ENCODE measurements at places on chromosomes 1 and 21.
A peak's percentile ranks its signal among the peaks of the same experiment; 100 is the strongest.

- DNase-seq = no peak
Measured at GRCh38 chr21:44267655-44268142, 6.0 kb upstream of the DNMT3L start.

GRCh38 chr1:231252336-231252735, 11.3 kb downstream of the GNPAT start:
- no peak for DNase-seq

- no peak for DNase-seq
Measured at GRCh38 chr1:97508653-97509218, 412.1 kb downstream of the DPYD start.

DNA sequence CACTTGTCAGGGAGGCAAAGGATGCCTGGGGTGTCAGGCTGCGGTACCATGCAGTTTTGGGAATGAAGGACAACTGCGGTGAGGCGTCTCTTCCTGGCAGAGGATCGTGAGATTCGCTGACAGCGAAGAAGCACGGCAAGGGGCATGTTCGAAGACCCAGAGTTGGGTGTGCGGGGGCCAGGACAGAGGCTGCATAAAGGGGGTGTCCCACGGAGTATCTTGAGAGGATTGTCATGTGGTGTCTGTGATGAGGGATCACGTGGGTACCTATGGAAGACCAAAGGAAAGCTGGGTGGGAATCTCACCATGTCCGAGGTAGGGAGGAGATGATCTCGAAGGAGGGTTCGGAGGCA, 372 bp downstream of the SLC25A44 start:
- no peak for DNase-seq

- no peak for DNase-seq
Measured at GRCh38 chr21:45228171-45228641, 59.5 kb downstream of the POFUT2 start.

- peak; percentile 37 for DNase-seq
Measured at GRCh38 chr1:23184212-23184934, 15.7 kb upstream of the LUZP1 start.

DNA sequence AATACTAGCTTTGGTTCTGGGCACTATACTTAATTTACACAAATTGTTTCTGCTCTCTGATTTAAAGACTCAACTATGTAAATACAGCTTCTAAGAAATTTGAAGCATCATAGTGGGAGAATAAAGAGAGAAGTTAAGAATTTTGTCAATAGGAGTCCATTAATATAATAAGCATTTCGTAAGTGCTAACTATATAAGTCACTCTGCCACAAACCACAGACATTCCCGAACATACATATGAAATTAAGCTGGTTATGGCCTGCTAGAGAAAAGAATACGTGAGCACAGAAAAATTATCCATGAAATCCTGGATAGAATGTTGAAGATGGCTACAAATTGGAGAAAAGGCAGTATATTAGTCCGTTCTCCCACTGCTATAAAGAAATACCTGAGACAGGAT, 526.2 kb downstream of the MRPL39 start:
- DNase-seq = no peak

GRCh38 chr1:168301664-168302320, 21.1 kb downstream of the TBX19 start:
- no peak for DNase-seq
